Left kidney (tissue), 8 donors: ENCODE measurements at places on chromosomes 16 and 17. TPM values are rescaled to one million over a fixed set of nuclear protein-coding genes. Genes with fewer than 3 reads are reported as not detected.
A peak's percentile ranks its signal among the peaks of the same experiment; 100 is the strongest.

The FBXW10 gene
- 1.0 TPM for polyA plus RNA-seq

GRCh38 chr17:61967729-61968128 is 39.9 kb upstream of the INTS2 start:
- DNase-seq, result no peak

GRCh38 chr16:28136751-28137434 is 73.4 kb upstream of the GSG1L start:
- DNase-seq, result no peak

The LHX1 gene
- polyA plus RNA-seq, result 88.6 TPM

The DNASE1L2 gene
- 0.93 TPM for polyA plus RNA-seq

DNA sequence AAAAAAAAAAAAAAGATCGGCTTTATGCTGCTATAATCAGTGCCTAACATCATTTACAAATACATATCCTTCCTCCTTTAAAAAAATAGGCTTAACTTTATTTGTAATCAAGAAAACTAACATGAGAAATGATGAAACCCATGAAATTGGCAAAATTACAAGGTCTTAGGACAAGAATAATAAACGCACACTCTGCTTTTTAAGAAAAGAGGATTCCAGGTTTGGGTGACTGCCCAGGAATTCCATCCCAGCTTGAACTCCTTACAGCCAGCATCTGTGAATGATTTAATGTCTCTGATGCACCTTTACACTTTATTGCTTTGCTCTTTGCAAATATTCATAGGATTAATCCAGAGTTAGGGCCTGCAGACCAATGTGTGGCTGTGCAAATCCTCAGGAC is 196.0 kb downstream of the CBLN1 start:
- no peak for DNase-seq

GRCh38 chr17:58328195-58329034 is at the start of gene TSPOAP1:
TSPOAP1 (minus strand) TSS chr17:58328795; CDS start chr17:58327920, 875 bp downstream.
- peak; percentile 51 for DNase-seq

GRCh38 chr17:40178021-40178601 is 841 bp downstream of the RAPGEFL1 start:
- no peak for DNase-seq

The CPNE7 gene
- 4.0 TPM for polyA plus RNA-seq

The DNAAF8 gene
- polyA plus RNA-seq, result 2.2 TPM

The DLX4 gene
- polyA plus RNA-seq, result 0.75 TPM

GRCh38 chr16:74076568-74076967 is 220.0 kb upstream of the PSMD7 start:
- DNase-seq, result no peak

DNA sequence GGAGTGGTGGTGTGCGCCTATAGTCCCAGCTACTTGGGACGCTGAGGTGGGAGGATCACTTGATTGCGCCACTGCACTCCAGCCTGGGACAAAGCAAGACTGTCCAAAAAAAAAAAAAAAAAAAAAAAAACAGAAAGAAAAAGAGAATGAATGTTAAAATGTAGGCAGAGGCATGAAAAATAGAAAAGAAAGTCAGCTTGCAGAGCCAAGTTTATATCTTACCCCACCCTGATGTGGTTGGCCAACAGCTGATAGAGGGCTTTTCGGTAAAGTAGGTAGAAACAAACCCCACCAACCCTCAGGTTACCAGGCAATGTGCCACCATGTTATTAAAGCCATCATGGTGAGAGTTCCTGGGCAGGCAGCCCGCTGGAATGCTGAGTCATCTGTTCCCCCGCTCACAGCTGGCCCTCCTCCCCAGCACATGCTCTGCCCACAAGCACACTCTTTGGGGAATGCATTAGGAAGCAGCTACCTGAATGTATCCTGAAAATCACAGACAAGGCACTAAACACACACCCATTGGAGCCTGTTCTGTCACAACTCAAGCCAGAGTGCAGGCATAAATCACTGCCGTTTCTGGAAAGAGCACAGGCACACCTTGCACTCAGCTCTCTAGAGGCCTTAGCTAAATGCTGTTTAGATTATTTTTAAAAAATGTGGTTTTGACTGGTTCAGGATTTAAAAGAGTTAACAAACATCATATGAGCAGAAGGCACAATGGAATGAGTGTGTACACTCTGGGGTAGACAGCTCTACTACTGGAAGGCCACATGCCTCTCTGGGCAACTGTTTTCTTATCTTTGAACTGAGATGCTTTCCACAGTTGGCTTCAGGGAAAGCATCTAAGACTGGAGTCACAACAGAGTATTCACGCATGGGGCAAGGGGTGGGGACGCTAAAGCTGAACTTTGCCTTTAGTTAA is 128.5 kb downstream of the PARN start:
- peak; percentile 35 for DNase-seq

DNA sequence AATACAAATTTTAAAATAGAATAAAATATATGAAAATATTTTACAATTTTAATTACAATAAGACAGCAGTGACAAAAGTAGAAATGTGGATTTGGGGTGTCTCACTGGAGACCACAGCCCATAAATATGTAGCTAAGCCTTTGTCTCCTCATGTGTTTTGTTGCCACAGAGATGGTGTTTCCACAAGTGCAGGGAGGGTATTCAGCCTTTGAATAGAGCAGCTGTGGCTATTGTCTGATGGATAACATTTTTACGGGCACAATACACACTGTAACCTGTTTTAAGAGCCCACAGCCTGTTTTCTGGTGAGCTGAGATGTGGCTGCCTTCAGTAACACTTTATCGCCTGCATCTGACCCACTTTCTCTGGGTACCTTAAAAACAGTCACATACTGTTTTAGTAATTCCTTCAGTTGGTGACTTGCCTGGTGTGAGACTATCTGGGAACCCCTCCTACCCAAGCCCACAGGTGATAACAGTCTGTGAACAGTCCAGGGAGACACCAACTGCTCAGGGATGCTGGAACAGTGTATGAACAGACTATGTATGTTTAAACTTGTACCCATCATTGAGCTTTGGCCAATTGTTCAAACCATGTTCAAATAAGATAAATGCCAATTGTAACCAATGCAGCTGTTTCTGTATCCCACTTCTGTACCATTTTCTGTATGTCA is 7.8 kb upstream of the AHSP start:
- DNase-seq, result no peak

- DNase-seq, result no peak
Observed at GRCh38 chr16:84373907-84374489, 5.7 kb downstream of the ATP2C2 start.

The POLDIP2 gene
- polyA plus RNA-seq, result 83.6 TPM

GRCh38 chr17:29090750-29091605 is 48.0 kb downstream of the PIPOX start:
- no peak for DNase-seq

The HID1 gene
- polyA plus RNA-seq, result 10.8 TPM

DNA sequence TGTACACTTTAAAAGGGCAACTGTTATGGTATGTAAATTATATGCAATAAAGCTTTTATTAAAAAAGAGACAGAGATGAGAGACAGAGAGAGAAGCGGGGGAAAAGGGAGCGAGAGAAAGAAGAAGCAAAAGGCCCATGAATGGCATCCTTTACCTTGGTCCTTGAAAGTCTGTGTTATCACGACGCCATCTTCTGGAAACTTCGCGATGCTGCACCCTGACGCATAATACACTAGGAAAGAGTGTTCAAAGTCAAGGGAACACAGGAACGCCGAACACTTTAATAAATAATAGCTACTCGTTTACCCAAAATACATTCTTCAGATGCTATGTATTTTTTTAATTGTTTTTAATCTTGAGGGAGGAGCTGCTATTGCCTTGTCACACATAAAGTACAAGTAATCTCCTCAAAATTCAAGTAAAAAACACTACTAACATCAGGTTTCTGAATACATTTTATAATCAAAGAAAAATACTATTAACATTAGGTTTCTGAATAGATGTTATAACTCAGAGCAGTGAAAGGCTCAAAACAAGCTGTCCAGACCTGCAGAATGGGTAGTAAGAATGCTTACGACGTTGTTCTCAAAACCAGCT is 23.0 kb upstream of the SLC38A8 start:
- DNase-seq, result peak; percentile 44

The CD7 gene
- polyA plus RNA-seq, result 0.18 TPM

GRCh38 chr17:69908626-69909368 is 166.2 kb upstream of the KCNJ16 start:
- DNase-seq, result no peak

GRCh38 chr17:80569924-80570323 is 25.3 kb downstream of the RPTOR start:
- DNase-seq, result no peak

DNA sequence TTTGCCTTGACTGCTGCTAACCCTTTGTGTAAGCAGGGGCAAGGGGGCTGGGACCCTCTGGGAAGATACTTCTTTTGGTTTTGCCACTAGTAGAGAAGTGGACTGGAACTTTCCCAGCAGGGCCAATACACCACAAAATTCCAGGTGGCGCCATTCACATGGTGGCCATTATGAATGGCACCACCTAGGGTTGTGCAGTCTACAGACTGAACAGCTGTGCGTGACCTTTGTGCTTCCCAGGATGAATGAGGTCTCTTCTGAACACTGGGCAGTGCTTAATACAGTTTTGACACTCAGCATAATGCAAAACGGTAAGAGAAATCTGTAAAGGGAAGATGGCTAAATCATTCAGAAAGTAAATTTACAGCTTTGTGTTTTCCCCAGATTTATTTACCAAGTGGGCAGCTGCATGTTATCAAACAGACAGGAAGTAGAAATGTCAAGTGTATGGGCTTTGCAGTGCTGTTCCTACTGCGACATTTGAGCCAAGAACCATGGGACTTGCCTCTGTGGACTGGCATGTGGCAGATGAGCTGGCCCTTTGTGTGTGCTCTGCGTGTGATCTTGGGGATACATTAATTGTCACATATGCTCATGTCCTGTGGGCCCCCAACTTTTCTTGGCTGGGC is 9.2 kb downstream of the SYT17 start:
- no peak for DNase-seq
